Stimulated activated CD4-positive, alpha-beta T cell treated with anti-CD3 and anti-CD28 coated beads, Interleukin-1b, Interleukin-23, amount 100 ng/mL, for 24 hours (primary cell): ENCODE measurements at places on chromosomes 16 and 17.

DNA sequence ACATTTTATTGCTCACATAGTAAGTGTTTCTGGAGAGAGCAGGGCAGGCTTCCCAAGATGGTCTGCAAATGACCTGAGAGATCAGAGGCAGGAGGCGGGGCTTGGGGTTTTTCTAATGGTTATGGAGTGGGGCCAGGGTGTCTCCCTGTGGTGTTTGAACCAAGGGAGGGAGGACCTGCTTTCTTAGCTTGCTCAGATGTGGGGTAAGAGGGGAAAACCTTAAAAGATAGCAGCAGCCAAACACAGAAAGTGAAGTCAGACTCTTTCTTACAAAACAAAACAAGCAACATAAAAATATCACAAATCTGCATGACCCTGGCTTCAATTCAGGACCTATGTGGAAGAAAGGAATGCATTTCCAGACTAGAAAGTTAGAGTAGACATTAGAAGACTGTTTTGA lies 22.9 kb upstream of the DNAJA2 start:
- no peak for DNase-seq

DNA sequence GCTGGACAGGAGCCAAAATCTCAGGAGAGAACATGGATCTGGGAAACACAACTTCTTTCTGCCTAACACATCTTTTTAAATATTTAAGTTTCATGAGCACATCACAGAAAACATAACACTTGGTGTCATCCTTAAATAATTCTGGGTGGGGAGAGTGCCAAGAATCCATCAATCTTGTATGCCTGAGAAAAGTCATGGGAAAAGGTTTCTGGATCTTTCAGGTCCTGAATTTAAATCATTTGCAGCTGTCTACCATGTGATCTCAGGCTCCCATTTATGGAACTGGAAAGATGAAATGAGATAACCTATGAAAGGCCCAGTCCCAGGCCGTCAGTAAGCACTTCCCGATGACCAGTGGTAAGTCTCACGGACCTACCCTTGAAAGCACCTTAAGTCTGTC lies 15.1 kb downstream of the CDH11 start:
- no peak for DNase-seq

DNA sequence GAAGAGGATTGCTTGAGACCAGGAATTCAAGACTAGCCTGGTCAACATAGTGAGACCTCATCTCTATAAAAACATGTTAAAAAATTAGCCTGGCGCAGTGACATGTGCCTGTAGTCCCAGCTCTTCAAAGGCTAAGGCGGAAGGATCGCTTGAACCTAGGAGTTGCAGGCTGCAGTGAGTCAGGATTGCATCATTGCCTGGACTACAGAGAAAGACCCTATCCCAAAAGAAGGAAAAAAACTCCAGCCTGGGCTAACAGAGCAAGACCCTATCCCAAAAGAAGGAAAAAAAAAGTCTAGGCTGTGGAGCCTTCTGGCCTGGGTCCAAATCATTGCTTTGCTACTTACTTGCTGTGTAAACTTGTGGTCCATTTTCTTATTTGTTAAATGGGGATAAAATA lies 4.9 kb downstream of the CCP110 start:
- DNase-seq, result no peak

DNA sequence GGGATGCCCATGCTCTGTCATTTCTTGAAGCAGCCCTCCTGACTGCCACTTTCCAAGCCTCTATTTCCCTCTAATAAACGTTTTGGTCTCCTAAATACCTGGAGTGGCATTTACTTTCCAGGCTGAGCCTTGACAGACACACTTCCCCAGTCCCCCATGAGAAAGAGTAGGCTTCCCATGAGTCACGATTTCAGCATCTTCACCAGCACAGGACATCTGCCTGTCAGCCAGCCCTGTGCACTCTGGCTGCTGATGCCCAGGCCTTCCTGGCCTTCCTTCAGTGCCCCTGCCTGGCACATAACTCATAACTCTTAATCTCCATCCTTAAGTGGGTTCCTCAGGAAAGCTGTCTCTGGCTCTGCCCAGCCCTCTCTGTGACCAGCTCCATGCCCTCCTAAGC lies 30.8 kb upstream of the GAS7 start:
- DNase-seq, result no peak

DNA sequence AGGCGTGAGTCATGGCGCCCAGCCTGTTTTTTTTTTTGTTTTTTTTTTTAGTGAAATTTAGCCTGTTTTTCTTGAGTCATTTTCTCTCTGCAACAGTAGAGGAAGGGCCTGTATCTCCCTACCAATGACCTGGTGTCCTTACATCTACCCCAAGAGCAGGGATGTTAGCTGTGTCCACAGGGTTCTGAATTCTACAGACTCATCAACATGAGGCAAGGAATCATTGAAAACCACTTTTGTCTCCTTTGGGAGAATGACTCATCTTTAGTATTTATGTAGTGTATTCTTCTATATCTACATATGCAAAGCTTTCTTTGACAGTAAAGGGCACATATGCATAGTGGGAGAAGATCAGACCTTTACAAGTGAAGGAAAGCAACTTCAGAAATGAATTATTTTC lies 105.3 kb downstream of the SPECC1 start:
- no peak for DNase-seq
